ENCODE measurements at places on chromosomes 6 and 20.
A peak's percentile ranks its signal among the peaks of the same experiment; 100 is the strongest.

DNA sequence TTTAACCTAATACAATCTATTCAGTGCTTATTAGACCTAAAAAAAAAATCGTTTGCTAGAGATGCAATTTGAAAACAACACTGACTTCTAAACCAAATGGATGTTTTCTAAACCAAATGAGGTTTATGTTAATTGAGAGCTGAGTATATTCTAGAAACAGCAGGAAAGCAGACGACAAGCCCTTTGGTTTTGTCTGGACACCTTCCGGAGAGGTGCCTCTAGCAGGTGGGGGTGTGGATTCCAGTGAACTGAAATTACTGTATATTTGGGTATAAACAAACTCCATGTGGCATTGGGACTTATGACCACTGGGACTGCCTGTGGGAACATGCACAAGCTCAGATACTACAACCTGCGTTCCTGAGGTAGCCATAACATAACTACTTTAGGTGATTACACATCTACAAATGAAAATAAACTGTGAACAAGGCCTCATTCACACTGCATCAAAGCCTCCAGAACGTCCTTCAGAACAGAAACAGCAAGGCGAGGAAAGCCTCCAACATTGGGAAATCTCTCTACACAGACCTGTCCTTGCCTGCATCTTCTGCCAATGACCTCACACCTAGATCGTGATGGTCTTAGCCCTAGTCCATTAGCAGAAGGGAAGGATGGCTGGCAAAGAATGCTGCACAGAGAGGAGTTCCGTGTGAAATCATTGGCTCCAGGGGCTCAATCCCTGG is 206.8 kb upstream of the FOXQ1 start:
- no peak for DNase-seq

DNA sequence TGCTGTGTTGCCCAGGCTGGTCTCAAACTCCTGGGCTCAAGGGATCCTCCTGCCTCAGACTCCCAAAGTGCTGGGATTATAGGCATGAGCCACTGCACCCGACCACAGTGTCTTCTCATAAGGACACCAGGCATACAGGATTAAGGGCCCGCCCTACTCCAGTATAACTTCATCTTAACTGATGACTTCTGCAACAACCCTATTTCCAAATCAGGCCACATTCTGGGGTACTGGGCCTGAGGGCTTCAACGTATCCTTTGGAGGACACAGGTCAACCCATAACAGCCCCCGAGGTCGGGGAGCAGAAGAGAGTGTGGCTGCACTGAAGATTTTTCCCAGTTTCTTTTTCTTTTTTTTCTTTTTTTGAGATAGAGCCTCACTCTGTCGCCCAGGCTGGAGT is 39.7 kb downstream of the SUN5 start:
- DNase-seq, result peak; percentile 49

GRCh38 chr6:32718879-32719278 is 22.3 kb upstream of the HLA-DQA2 start:
- no peak for DNase-seq

DNA sequence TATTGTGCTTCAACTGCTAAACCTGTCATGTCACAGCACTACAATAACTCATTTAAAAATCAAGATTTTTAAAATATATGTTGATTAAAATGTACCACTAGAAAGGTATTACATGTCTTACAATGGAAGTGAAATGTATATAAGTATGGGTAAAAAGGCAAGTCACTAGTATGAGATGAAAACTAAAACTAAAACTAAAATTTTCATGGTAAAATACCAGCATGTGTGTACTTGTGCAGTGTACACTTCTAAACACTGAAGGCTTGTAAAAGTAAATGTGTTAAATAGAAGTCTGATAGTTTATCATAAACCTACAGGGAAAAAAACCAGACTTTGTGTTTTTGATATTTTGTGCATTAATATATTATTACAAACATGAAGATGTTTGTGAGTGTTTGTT is 13.7 kb upstream of the TMEM244 start:
- no peak for DNase-seq

DNA sequence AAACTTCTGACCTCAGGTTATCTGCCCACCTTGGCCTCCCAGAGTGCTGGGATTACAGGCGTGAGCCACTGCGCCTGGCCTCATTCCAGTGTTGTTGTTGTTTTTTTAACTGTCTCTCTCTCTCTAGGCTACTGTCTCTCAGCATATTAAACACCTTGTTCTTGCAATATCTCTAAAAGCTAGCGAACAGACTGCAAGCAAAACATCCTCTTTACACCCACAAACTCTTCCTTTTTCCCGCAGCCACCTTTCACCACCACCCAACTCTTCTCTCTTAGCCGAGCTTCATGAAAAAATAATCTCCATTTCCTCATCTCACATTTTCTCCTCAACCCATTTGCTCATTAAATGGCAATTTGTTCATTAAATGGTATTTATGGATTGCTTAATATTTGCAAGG is 45.5 kb downstream of the SGK1 start:
- DNase-seq, result no peak

GRCh38 chr6:163900570-163900969 is 486.1 kb downstream of the QKI start:
- DNase-seq, result no peak

- DNase-seq, result no peak
Measured at GRCh38 chr6:16766836-16767745, 5.8 kb upstream of the ATXN1 start.

DNA sequence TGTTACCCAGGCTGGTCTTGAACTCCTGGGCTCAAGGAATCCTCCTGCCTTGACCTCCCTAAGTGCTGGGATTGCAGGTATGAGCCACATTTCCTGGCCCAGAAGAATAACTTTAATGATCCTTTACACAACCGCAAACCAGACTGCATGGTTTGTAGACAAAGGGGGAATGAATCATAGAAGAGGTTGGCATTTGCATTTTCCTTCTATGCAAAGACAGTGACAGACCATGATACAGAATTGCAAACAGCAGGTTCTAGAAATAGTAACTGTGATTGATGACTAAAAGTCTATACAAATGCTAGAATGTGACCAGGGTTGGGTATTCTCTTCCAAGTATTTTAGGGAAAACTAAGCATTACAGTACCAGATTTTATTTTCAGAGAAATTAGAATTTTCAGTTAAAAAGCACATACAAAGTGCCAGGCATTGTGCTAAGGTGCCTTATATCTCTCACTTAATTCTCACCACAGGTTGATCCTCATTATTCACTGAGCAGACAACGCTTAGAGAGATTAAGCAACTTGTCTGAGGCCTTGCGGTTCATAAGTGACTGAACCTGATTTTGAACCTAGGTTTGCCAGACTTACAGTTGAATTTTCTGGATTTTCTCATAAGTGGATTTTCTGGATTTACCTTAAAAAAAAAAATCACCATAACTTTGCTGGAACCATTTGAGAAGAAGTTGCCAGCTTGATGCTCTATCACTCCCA is 146.6 kb downstream of the ZFAND3 start:
- no peak for DNase-seq

- DNase-seq, result no peak
Measured at GRCh38 chr6:122817766-122818165, 28.7 kb downstream of the SMPDL3A start.

GRCh38 chr6:77962070-77962469 is 309.2 kb downstream of the MEI4 start:
- no peak for DNase-seq

DNA sequence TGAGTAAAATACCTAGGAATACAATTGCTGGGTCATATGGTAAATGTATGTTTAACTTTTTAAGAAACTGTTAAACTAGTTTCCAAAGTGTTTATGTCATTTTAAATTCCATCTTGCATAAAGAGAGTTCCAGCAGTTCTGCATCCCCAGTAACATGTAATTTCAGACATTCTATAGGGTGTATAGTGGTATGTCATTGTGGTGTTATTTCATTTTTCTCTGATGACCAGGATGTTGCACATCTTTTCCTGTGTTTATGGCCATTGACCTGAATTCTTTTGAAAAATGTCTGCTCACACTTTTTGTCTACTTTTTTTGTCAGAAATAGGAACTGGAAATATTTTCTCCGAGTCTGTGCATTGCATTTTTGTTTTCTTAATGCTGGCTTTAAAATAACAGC is 128.9 kb downstream of the TMEM200A start:
- DNase-seq, result no peak

Measured in osteocyte (in vitro differentiated cells).